ENCODE measurements at places on chromosomes 12 and 14.

- DNase-seq: peak; percentile 50
These were observed 11.0 kb downstream of the PDE1B start for GRCh38 chr12:54560374-54560858.

- DNase-seq: peak; percentile 46
These were observed 11.5 kb upstream of the NUP107 start for GRCh38 chr12:68675101-68675842.

DNA sequence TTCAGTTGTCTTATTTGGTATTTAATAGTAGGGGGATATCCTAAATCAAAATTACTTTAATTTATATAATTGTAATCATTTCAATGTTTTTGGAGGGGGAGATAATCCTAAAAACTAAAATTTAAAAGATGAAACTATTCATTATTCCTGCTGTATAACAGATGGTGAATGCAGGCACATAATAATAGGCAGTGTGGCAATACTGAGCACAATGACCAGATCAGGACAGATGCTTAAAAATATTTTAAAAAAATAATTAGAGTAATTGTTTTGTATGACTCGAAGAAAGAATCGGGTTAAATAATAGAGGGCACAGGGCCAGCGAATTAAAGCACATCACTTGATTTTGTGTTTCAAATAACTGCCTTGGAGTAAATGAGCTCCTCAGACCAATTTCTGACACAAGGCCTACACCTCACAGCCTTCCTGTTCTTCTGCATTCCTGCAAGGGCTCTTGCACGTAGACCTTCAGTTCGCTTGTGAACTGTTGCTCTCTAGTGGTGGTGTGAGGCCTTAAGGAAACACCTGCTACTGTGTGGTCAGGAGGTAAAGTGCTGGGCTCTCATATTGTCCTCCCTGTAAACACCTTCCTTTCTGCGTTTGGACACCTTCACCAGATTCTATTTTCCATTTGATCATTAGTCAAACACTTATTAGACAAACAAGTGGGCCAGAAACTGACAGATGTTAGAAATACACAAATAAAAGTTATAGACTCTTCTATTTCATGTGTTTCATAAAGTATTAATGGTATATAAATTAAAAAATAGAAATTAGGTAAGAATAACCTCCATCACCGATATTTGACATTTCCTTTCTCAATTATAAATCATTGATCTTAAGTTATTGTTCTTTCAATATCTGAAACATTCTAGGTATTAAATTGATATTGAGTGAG lies 29.3 kb upstream of the KLRF1 start:
- peak; percentile 33 for DNase-seq

GRCh38 chr12:63766498-63766897 lies 13.2 kb upstream of the RXYLT1 start:
- no peak for DNase-seq

DNA sequence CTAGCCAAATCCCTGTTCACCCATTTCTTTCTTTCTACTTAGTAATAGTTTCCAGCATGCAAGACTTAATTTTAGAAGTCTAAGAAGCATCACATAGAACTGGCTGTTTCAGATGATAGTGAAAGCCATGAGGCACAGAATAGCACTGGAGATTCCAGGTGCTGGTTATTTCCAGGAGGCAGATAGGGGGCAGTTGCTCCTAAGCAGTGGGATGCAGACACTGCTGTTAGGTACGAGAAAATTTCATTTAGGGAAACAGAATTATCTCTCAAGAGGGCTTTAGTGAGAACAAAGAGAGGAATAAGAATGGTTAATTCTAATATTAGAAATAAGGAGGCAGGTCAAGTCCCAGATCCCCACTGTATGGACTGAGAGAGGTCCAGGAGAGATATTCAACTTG lies 3.6 kb upstream of the MDGA2 start:
- DNase-seq: no peak

DNA sequence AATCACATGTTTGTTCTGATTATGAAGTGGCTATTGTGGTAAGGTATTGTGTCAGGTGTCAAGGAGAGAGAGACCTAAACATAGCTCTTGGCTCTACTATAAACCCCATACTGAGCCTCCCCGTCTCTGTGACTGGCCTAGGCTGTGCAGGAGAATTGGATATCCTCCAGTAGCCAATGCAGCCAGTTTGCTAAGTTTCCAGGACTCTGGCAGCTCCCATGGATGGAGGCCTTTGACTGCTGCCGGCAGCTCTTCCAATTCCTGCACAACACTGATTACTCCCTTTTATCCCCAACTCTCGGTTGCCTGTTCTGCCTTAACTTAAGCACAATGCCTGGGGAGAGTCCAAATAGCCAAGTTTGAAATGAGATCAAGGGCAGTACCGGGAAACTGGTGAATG lies 59.3 kb downstream of the ABCC9 start:
- DNase-seq: no peak

- no peak for DNase-seq
These were observed 64.1 kb downstream of the ZNF641 start for GRCh38 chr12:48286665-48287064.

DNA sequence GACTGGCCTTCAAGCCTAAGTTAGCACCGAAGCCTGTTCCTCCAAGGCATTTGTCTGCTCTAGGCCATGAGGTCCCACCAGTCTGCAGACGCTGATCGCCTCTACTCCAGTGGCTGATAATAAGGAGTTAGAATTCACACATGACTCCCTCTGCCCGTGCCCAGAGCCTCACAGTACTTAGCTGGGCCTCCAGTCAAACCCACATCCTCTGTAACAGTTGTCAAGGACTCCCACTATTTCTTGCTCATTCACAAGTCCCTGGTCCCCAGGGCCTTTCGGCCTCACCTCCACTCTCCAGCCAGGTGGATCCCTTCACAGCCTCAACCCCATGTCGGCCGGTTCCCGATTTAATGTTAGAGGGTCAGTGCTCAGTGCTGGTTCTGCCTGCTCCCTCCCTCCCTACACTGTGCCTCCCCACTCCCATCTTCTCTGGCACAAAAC lies 6.3 kb upstream of the KRT5 start:
- no peak for DNase-seq

DNA sequence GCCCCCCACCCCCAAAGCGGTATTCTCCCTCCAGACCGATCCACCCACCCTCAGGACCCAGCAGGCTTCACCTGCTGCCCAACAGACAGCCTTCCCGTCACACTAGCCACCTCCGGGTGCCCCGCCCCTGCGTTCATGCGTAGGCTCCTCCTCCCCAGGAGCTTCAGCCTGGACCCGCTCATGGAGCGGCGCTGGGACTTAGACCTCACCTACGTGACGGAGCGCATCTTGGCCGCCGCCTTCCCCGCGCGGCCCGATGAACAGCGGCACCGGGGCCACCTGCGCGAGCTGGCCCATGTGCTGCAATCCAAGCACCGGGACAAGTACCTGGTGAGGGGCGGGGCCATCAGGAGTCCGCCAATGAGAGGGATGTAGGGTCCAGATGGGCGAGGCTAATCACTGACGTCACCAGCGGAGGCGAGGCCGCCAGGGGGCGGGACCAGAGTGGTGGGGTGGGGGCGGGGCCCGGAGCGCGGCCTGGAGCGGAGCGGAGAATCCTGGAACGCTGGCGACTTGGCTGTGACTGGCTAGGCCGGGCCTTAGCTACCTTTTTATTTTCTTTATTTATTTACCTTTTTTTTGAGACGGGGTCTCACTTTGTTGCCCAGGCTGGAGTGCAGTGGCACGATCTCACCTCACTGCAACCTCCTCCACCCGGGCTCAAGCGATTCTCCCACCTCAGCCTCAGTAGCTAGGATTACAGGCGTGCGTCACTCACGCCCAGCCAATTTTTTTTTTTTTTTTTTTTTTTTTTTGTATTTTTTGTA lies 4.4 kb downstream of the TNS2 start:
- peak; percentile 79 for DNase-seq

Measured in stimulated activated CD8-positive, alpha-beta memory T cell treated with anti-CD3 and anti-CD28 coated beads, Interleukin-2, amount 100 ng/mL, for 1 hour (primary cell).